Mesothelial cell of epicardium (in vitro differentiated cells): ENCODE measurements at places on chromosomes 1 and 21.

DNA sequence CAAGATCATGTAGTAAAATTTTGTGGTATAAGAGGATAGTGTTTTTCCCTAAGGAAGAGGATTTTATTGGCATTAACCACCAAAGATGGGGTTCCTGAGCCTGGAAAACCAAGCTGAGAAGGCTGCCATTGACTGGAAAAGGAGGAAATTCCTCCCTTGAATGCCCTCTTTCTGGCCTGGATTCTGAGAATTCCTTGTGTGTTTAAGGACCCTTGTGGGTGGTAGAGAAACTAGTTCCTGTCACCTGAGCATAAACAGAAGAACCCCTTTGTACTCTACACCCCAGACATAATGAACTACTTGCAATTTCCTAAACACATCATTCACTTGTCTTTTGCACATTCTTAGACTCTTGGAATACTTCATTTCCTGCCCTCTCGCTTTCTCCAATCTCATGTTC lies 33.1 kb upstream of the CEP350 start:
- peaks cover 22% of the 10 kb centered on the region for H3K36me3 ChIP-seq
- no peak for DNase-seq
- no peaks in the 10 kb centered on the region for H3K27me3 ChIP-seq
- peak overlapping the region; percentile 33 for H3K27ac ChIP-seq

- DNase-seq, result no peak
- H3K36me3 ChIP-seq, result peaks cover 5% of the 10 kb centered on the region
- H3K27ac ChIP-seq, result no peak overlapping the region
- no peaks in the 10 kb centered on the region for H3K27me3 ChIP-seq
- H3K4me3 ChIP-seq, result no peak overlapping the region
These were observed 58.9 kb downstream of the KCNK2 start for GRCh38 chr1:215141460-215141859.

DNA sequence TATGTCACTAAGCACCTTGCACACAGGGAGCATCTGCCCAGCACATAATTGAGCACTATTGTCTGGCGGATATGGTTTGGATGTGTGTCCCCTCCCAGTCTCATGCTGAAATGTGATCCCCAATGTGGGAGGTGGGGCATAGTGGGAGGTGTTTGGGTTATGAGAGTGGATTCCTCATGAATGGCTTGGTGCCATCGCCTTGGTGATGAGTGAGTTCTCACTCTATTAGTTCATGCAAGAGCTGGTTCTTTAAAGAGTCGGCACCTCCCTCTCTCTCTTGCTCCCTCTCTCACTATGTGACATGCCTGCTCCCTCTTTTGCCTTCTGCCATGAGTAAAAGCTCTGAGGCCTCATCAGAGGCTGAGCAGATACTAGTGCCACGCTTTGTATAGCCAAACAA lies 9.5 kb downstream of the CTSK start:
- H3K27me3 ChIP-seq, result no peaks in the 10 kb centered on the region
- H3K36me3 ChIP-seq, result peaks cover 44% of the 10 kb centered on the region
- H3K27ac ChIP-seq, result no peak overlapping the region
- DNase-seq, result no peak

DNA sequence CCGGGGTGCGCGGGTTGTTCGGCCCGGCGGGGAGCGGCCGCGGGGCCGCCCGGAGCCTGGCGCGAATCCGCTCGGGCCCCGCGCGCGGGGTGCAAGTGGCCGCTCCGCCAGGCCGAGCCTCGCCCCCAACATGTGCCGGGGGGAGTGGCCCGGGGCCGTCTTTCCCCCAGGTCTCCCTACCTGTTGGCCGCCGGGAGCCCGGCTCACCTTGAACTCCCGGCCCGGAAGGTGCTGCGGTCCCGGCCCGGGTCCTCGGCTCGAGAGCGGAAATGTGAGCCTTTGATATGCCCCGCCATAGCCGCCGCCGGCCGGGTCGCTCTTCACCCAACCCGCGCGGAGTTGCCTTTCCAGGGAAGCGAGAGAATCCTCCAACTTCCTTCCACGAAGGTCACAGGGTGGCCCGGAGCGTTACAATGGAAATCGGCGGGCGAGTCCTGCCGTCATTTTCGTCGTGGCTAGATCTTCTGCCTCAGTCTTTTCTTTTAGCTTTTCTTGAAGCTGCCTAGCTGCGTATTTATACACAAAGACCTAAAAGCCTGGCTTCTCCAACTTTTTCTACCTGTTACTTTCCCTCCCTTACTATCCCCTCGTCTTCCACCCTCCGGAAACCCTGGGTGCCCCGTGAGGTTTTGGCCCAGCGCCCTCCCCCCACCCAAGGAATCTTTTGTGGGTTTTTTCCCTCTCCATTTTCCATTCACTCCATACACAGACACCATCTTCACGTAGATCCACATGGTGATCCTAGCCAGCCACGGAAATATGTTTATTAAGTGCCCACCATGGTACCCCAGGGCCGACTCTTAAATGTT lies 867 bp downstream of the PTGFRN start:
- DNase-seq, result no peak
- H3K4me3 ChIP-seq, result no peak overlapping the region
- peaks cover 8% of the 10 kb centered on the region for H3K4me1 ChIP-seq

- H3K4me3 ChIP-seq, result no peak overlapping the region
- peaks cover 41% of the 10 kb centered on the region for H3K27me3 ChIP-seq
- no peaks in the 10 kb centered on the region for H3K4me1 ChIP-seq
- H3K36me3 ChIP-seq, result no peaks in the 10 kb centered on the region
- no peak for DNase-seq
These were observed 122.0 kb downstream of the IGSF21 start for GRCh38 chr1:18229625-18230024.

DNA sequence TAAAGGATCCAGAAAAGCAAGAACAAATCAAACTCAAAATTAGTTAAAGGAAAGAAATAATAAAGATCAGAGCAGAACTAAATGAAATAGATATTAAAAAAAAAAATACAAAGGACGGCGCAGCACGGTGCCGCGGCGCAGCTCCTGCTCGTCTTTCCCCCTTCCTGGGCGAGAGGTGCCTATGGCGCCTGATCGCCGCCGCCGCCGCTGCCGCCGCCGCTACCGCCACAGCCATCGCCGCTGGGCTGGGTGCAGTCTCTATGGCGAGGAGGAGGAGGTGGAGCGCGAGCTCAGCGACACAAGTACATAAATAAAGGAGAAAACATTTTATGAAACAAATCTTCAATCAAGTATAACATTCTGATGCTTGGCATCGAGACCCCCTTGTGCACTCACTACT lies 77.6 kb upstream of the VANGL1 start:
- peak; percentile 54 for DNase-seq
- peak overlapping the region; percentile 70 for H3K4me3 ChIP-seq
- H3K27ac ChIP-seq, result no peak overlapping the region
- H3K4me1 ChIP-seq, result peaks cover 11% of the 10 kb centered on the region
- H3K36me3 ChIP-seq, result peaks cover 2% of the 10 kb centered on the region
- H3K27me3 ChIP-seq, result peaks cover 13% of the 10 kb centered on the region

DNA sequence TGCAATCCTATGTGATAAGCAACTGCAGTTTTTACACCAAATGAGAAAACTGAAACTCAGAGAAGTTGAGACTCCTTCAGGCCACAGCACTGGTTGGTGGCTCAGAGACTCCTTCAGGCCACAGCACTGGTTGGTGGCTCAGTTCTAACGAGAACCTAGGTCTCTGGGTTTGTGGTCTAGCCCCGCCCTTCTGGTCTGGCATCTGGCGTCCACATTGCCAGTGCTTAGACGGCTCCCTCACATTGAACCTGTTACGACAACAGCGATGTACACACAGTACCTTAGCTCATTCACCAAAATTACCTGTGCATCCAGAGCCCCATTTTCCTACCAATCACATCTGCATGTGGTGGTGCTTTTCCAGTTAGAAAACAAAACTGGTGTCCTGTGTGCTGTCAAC lies 66.1 kb downstream of the NID1 start:
- H3K36me3 ChIP-seq, result no peaks in the 10 kb centered on the region
- no peak overlapping the region for H3K27ac ChIP-seq
- DNase-seq, result no peak
- H3K4me3 ChIP-seq, result no peak overlapping the region

GRCh38 chr1:31781756-31782371 lies 17.7 kb upstream of the ADGRB2 start:
- peaks cover 8% of the 10 kb centered on the region for H3K27me3 ChIP-seq
- H3K4me3 ChIP-seq, result no peak overlapping the region
- peaks cover 26% of the 10 kb centered on the region for H3K4me1 ChIP-seq
- no peak for DNase-seq
- peak overlapping the region; percentile 57 for H3K27ac ChIP-seq
- H3K36me3 ChIP-seq, result no peaks in the 10 kb centered on the region

GRCh38 chr1:2414297-2414958 lies 2.1 kb upstream of the PEX10 start:
- H3K4me3 ChIP-seq, result peak overlapping the region; percentile 64
- peak overlapping the region; percentile 32 for H3K27ac ChIP-seq
- DNase-seq, result peak; percentile 86
- H3K4me1 ChIP-seq, result peaks cover 26% of the 10 kb centered on the region
- H3K36me3 ChIP-seq, result no peaks in the 10 kb centered on the region

DNA sequence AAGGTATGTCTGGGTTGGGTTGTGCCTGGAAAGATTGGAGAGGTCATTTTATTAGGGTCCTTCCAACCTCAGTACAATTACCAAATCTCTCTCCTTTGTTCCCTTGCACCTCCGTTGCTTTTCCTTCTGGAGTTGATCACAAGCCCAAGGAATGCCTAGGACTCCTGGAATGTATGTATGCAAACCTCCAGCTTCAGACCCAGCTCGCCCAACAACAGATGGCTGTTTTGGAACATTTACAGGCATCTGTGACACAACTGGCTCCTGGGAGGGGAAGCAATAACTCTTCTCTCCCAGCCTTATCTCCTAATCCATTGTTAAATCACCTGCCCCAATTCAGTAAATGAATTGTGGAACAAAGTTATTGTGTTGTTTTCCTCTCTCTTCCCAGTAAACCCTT lies 8.3 kb downstream of the TSACC start:
- no peaks in the 10 kb centered on the region for H3K36me3 ChIP-seq
- H3K27ac ChIP-seq, result no peak overlapping the region
- peaks cover 4% of the 10 kb centered on the region for H3K27me3 ChIP-seq
- no peak overlapping the region for H3K4me3 ChIP-seq

GRCh38 chr1:192506741-192507155 lies 68.8 kb upstream of the RGS1 start:
- no peaks in the 10 kb centered on the region for H3K36me3 ChIP-seq
- no peak for DNase-seq
- H3K4me1 ChIP-seq, result peaks cover 10% of the 10 kb centered on the region
- H3K27ac ChIP-seq, result no peak overlapping the region
- no peak overlapping the region for H3K4me3 ChIP-seq

- peaks cover 36% of the 10 kb centered on the region for H3K27me3 ChIP-seq
- no peak overlapping the region for H3K27ac ChIP-seq
- no peaks in the 10 kb centered on the region for H3K4me1 ChIP-seq
- no peak for DNase-seq
- H3K36me3 ChIP-seq, result no peaks in the 10 kb centered on the region
These were observed 116.5 kb upstream of the C1orf174 start for GRCh38 chr1:4016351-4017130.
